ENCODE measurements at places on chromosomes 5 and 9.
A peak's percentile ranks its signal among the peaks of the same experiment; 100 is the strongest.

- DNase-seq: no peak
Measured at GRCh38 chr5:185095-186070, 5.9 kb upstream of the LRRC14B start.

DNA sequence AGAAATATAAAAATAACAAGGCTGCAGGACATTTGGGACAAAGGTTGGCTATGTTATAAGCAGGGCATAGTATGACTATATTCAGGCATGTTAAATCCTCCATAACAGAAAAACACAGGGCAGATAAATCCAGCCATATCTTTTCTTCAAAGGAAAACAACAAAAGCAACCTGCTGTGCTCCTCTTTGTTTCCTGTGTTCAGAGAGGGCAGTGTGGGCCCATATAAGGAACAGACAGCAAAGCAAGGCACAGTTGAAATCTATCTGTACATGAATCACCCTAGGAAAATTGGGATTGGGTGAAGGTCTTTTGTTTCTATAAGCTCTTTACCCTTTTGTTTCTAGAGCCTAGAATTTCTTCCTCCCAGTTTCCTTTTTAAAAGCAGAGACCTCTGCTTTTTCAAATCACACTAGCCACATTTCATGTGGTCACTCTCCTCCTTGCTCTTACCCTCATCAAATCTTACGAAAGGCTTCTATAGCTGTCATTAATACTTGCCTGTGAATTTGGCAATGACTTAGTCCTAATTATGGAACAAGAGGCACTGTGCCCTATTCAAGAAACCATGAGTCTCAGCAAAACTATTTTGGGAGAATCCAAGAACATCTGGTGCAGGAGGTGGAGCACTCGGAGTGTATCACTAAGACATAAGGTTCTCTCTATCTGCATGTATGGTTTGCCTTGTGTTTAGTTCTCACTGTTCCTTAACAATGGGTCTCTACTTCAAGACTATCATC is 1.8 kb downstream of the GZMA start:
- no peak for DNase-seq

- DNase-seq: peak; percentile 94
Measured at GRCh38 chr9:96418920-96419690, 935 bp upstream of the ZNF367 start.

GRCh38 chr9:72524820-72525540 is 3.6 kb downstream of the TMC1 start:
- peak; percentile 79 for DNase-seq

DNA sequence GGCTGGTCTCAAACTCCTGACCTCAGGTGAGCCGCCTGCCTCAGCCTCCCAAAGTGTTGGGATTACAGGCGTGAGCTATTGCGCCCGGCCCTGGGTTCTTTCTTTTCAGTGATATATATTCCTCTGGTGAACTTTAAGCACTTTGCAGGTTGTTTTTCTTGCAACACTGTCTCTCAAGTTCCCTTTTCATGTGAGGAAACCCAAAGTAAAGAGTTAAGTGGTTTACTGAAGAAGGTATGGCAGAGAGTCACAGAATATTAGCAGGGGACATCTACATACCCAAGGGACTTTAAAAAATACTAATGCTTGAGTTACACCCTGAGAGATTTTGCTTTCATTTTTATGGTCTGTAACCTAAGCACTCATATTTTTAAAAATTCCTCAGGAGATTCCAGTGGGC is 6.7 kb upstream of the GAPT start:
- DNase-seq: no peak

DNA sequence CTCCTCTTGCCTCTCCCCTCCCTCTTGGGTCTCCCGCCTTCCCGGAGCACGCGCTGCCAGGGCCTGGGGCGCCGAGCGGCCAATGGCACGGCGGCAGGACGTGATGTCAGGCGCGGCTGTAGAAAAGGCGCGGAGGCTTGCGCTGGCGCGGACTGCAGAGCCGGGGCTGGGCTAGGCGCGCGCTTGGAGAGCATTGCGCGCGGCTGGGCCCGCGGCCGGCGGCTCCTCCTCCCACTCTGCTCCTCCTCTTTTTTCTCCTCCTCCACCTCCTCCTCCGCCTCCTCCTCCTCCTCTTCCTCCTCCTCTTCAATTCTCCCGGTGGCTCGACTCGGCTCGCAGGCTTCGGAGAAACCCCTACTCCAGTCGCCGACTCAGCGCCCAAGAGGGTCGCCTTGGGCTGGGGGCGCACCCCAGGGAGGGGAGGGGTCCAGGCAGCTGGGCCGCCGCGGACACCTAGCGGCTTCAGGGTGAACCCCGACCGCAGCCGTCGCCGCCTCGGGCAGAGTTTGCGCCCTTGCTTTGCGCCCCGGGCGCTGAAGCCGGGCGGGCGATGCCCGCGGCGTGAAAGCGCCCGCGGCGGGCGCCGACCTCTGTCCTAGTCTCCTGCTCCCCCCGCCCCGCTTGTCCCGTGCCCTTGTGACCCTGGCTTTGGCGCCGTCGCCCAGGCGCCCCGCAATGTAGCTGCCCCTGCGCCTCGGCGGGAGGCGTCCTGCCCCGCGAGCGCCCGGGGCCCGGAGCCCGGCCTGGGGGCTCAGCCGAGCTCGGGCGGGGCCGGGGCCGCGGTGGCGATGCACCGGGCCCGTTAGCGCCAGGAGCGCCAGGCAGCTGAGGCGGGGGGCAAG is at the start of gene LHX2:
Gene LHX2 (plus strand): TSS at position 309 of the 842 bp plus-strand sequence. CDS start 581 bp downstream, outside the sequence.
- DNase-seq: peak; percentile 85

- no peak for DNase-seq
Measured at GRCh38 chr5:170581211-170581610, 77.4 kb downstream of the KCNIP1 start.

- DNase-seq: no peak
Measured at GRCh38 chr5:173291722-173292658, 36.2 kb downstream of the STC2 start.

- DNase-seq: no peak
Measured at GRCh38 chr5:33941090-33941489, 4.9 kb downstream of the RXFP3 start.

GRCh38 chr9:133505186-133505830 is 19.5 kb downstream of the MYMK start:
- DNase-seq: no peak

GRCh38 chr9:89527084-89527483 is 29.2 kb upstream of the SEMA4D start:
- peak; percentile 90 for DNase-seq

DNA sequence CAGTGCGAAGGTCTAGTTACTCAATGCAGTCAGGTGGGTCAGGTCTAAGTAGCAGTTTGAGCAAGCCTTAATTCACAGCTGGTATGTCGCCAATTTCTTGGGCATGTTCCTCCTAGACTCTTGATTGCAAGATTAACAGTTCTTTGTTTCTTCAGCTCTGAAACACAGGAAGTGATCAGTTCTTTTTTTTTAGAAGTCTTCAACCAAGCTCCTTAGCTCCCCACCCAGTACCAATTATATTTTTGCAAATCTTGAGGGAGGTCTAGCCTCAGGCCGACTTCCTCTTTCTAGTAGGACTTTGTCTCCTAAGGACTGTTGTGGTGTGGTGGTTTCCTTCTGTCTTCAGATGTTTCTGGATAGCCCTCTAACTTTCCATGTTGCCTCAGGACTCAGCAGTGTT is 2054.2 kb downstream of the MAT2B start:
- DNase-seq: peak; percentile 62

DNA sequence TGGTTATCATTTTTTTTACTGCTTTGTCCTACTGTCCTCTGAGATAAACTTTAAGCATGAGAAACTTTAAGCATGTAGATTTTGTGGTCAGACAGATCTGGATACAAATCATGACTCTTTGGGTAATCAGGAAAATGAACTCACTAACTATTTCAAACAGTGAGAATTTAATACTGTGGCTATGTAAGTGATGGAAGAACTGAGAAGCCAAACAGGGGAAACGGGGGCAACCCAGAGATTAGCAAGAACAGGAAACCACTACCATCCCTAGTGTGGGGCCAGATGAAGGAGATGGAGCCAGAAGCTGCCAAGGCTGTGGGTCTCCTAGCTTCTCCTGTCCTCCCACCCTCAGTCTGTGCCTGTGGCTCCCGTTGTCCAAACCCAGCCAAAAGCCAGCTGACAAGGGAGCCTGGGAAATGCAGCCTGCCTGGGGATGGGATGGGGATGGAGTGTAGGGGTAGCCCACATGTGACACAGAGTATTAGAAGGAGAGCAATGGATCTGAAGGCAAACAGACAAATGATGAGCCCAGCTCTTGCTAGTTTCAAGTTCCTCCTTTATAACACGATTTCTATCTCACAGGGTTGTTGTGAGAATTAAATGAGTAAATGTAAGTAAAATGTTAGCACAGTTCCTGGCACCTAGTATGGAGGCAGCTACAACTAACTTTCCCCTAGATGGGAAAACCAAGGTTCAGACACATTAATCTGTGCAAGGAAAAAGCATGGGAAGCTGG is 27.7 kb upstream of the CDC23 start:
- DNase-seq: no peak

DNA sequence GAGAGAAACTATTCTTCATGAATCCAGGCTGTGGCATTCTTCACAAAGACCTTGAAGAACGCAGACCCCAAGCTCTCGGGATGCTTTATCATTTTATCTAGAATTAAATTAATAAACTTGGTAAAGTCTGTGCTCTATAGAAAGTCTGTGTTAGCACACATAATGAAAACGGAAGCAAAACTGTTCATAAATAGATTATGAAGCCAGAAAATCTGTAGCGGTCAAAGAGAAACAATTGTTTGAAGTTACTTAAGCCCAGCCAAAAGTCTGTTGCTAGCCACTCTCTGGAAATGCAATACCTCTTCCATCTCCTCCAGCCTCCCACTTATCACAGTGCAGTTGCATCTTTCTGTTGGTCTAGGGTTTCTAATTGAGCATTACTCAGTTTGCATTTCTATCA is 375.9 kb downstream of the KIF4B start:
- DNase-seq: no peak

DNA sequence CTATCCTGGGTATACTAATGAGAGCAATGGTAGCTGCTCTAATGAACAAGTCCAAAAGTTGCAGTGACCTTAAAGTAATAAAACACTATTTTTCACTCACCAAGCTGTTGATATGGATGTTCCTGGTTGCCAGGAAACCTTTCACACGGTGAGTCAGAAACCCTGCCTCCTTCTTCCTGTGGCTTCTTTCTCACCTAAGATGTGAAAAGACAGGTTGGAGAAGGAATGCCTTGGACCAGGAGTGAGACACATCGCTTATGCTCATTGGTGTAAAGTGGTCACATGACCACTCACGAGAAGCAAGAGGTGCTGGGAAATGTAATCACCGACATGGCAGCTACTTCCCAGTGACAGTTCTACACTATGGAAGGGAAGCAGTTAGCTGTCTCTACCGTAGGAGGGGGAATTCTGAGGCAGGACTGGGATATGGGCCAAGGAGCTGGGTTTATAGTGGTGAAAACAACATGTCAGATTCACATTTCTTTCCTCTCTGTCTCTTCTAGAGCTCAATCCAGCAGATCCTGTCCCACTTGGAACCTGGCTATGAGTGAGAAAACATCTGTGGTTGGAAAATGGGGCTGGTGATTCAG is 320.4 kb upstream of the KLF4 start:
- DNase-seq: peak; percentile 25

- DNase-seq: no peak
Measured at GRCh38 chr9:99114846-99115500, 10.1 kb downstream of the TGFBR1 start.

DNA sequence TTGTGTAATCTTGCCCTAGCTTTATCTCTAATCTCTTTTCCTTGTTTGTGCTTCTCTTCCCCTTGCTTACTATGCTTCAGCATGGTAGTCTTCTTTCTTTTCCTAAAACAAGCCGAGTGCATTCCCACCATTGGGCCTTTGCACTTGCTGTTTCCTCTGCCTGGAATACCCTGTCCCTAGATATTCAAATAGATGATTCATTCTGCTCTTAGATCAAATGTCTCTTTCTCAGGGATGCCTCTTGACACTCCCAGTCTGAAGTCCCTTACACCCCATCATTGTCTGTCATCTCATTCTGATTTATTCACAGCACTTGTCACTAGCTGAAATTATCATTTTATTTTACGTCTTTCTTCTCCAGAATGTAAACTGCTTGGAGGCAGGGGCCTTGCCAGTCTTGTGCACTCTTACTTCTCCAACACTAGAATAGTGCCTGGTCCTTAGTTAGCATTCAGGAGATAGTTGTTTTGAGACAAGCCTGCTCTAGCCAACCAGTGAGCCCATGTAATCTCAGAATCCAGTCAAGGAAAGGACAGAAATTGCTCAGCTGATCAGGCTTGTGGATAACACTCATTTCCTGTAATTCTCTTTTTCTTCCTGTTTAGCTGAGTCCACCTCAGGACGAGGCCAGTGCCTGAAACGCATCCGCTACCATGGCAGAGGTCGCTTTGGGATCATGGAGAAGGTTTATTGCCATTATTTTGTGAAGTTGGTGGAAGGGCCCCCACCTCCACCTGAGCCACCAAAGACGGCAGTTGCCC is 25.4 kb downstream of the MRPL22 start:
- DNase-seq: no peak

GRCh38 chr5:10652606-10653005 is 88.7 kb downstream of the ANKRD33B start:
- no peak for DNase-seq

GRCh38 chr9:25703701-25704357 is 25.6 kb upstream of the TUSC1 start:
- DNase-seq: no peak

GRCh38 chr5:134920848-134921575 is 16.1 kb downstream of the PCBD2 start:
- no peak for DNase-seq

DNA sequence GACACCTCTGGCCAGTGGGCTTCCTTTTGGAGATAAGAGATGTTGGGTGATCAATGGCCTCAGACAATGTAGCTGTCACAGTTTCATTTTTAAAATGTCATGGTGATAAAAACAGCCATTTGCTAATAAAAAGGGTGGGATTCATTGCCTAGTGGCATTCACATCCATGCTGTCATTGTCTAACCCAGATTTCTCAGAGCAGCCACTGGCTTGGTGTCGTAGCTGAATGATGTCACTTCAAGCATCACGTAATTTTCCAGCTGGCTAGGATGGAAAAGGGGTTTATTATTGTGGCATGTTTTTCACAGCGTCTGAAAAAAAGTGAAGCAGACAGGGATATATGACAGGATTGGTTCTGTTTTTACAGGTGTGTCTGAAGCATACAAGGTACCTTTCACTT is 184.7 kb downstream of the AOPEP start:
- DNase-seq: no peak

DNA sequence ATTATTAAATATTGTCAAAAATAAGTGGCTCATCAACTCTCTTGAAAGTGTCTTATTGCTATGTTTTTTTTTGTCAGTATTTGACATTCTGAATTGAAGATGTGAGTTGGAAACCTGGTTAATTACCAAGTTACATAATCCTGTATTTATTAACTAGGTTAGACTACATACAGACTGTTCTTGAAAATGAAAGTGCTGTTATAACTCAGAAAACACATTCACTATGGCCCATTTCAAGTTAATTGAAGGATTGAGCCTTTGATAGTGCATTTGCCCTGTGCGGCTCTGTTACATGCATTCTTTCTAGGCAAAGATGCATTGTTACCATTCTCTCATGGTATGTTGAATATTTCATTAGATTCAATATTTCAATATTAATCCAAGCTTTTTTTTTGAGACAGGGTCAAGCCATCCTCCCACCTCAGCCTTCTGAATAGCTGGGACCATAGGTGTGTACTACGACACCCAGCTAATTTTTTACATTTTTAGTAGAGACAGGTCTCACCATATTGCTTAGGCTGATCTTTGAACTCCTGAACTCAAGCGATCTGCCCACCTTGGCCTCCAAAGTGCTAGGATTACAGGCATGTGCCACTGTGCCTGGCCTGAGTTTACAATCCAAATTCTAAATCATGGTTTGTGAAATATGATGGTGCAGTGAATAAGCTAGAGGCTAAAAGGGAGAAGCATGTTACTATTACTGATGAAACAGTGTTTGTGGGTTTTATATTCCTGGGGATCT is 10.0 kb downstream of the CTNNA1 start:
- no peak for DNase-seq

GRCh38 chr5:173326501-173326960 is 1.7 kb downstream of the STC2 start:
- DNase-seq: no peak

All from suppressor macrophage (primary cell).